ENCODE measurements at places on chromosomes 6 and 20. TPM values are rescaled to one million over a fixed set of nuclear protein-coding genes. Genes with fewer than 3 reads are reported as not detected.

DNA sequence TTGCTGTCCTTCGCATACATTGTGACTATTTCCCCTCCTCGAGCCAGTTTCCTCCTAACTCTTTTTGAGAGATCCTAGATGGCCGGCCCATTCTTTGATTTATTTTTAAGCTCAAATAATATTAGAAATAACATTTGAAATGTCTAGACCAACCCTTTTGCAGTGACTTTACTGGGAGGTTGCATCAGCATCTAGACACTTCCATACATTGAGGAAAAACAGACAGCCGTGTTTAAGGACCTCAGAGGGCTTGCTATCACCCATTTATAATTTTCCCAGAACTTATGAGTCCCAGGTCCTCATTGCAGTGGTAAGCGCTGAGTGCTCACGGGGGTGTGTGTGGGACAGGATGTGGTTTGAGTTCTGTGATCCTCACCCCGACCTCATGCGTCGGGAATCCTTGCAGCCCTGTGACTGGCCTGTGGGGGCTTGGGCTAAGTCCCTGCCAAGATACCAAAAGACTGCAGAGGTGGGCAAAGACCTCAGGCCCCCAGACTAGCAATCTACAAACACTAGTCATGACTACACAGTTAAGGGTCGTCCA, at the start of gene GPX5:
TSS of gene GPX5 (plus strand) at position 386 of the 544 bp plus-strand sequence. CDS start at position 519, 133 bp downstream.
- H3K36me3 ChIP-seq = no peaks in the 10 kb centered on the region
- no peak within 1 kb of the TSS for H3K4me3 ChIP-seq
- no peak for DNase-seq
- H3K27me3 ChIP-seq = peaks cover 4% of the 10 kb centered on the region

DNA sequence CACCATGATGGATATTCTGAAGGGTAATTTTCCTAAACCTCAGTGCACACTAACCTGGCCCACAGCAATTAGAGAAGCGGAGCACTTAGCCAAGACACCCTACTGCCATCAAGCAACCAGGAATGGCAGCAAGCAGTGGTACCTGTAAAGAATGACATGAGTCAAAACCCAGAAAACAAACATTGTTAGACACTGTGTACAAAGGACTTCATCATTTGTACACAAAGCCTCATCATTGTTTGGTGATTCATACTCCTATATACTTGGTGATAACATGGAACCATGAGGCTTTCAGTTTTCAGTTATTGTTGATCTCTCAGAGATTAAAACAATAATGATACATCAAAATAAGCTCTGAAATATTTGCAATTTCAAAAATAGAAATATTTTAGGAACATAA, 74.6 kb downstream of the MLIP start:
- H3K36me3 ChIP-seq = no peaks in the 10 kb centered on the region
- no peak for DNase-seq
- no peak overlapping the region for H3K27ac ChIP-seq
- H3K27me3 ChIP-seq = no peaks in the 10 kb centered on the region
- no peaks in the 10 kb centered on the region for H3K4me1 ChIP-seq

RAET1L gene
- total RNA-seq = not detected

DNA sequence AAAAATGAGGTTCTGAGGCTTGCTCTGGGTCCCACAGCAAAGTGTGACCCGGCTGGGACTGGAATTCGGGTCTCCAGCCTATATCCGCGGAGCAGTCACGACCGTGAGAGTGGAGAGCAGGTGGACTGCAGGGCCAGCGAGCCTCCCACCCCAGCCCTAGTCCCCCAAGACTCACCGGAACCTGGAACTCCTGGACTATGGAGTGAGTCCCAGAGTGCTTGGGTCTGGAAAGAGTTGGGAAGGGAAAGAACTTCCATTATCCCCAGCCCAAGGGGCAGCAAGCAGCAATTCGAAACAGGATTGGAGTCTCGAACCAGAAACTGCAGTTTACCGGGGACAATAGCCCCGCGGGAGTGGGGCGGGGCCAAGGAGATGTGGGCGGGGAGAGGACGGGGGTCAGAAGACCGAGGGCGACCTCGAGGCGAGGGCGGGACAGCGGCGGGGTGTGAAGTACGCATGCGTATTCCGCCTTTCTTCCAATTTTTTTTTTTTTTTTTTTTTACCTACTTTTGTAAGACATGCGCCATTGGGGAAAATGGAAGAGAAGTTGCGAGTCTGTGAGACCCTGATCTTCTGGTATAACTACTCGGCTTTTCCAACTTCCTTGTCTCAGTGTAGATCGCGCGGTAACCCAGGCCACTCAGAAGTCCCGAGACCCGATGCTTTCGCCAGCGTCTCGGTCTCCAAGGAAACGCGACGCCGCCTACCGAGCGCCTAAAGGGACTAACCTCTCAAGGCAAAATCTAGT, at the start of gene C20orf96:
TSS of gene C20orf96 (minus strand) at position 667 of the 748 bp plus-strand sequence. CDS start at position 527, 140 bp downstream.
- peak within 1 kb of the TSS; percentile 81 for H3K27ac ChIP-seq
- H3K4me1 ChIP-seq = peaks cover 10% of the 10 kb centered on the region
- H3K27me3 ChIP-seq = no peaks in the 10 kb centered on the region
- peak within 1 kb of the TSS; percentile 57 for H3K4me3 ChIP-seq

- H3K27me3 ChIP-seq = no peaks in the 10 kb centered on the region
- no peak overlapping the region for H3K4me3 ChIP-seq
- DNase-seq = no peak
- no peak overlapping the region for H3K27ac ChIP-seq
- H3K4me1 ChIP-seq = peaks cover 2% of the 10 kb centered on the region
- H3K36me3 ChIP-seq = no peaks in the 10 kb centered on the region
Measured at GRCh38 chr6:119030759-119031158, 47.7 kb downstream of the FAM184A start.

DNA sequence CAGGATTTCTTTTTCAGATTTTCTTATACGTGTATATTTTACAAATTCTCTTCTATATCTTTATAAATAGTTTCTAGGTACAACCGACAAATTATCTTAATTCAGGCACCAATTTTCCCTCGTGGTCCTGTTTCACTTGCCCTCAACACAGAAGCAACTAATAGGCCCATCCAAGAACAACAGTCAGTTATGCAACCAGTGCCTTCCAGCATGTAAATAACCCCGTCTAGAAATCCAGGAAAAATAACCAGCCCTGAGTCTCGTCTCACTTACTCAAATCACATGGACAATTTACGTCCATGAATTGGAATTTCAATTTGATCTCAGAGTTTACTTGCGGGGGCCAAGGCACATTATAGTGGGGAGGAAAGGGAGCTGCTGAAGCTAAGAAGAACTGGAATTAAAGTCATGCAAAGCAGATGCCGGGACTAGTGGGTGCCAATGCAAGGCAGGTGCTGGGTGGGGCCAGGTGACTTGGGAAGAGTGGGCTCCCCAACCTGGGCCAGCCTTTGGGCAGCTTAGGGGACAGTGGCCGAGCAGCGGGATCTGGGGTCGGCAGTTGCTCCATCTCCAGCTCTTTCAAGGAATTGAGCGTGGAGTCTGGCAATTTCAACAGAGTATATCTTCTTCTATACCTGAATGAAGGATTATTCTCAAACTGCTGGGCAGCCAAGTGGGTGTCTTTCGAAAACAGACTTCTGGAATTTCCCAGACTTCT, 121.7 kb downstream of the EDN3 start:
- H3K4me1 ChIP-seq = peaks cover 9% of the 10 kb centered on the region
- peaks cover 3% of the 10 kb centered on the region for H3K27me3 ChIP-seq
- DNase-seq = no peak
- H3K36me3 ChIP-seq = no peaks in the 10 kb centered on the region
- no peak overlapping the region for H3K4me3 ChIP-seq

DNA sequence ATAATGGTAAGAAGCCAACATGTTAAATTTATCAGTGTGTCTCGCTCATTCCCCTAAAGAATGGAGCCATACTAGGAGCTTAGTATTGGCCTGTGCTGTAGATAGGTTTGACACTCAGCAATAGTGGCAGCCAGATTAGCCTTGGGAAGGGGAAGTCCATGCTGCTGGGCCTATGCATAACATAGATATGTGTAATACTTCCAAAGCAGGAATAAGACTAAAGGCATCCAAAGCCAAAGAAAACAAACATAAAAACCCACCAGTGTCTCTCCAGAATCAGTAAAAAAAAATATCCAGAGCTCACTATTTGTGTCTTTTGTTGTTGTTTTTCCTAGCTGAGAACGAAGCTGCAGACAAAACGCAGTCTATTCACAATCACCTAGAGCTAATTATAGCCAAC, 104.2 kb upstream of the STXBP5 start:
- no peaks in the 10 kb centered on the region for H3K36me3 ChIP-seq
- H3K4me3 ChIP-seq = no peak overlapping the region
- H3K27me3 ChIP-seq = no peaks in the 10 kb centered on the region
- no peak for DNase-seq
- no peaks in the 10 kb centered on the region for H3K4me1 ChIP-seq

DNA sequence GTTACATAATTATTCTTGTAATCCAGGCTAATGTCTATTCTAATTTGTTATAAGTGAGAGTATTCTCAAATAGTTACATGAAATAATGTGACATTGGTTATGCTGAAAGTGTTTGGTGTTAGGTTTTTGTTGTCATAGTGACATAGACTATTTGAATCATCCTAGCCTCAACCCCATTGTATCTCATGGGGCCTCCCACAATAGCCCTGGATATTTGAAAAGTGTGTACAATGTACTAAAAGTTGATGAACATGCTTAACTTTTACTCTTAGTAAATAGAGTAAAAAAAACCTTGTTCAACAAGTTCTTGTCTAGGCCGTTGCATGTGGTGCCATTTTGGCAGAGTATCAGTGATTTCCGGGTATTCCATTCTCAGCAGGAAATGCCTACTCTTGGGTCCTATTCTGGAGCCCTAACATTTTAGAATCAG, 83.0 kb downstream of the RTN4IP1 start:
- no peak for DNase-seq
- H3K4me1 ChIP-seq = peaks cover 11% of the 10 kb centered on the region
- no peaks in the 10 kb centered on the region for H3K36me3 ChIP-seq
- no peak overlapping the region for H3K4me3 ChIP-seq
- no peaks in the 10 kb centered on the region for H3K27me3 ChIP-seq
- H3K27ac ChIP-seq = peak overlapping the region; percentile 67

DNA sequence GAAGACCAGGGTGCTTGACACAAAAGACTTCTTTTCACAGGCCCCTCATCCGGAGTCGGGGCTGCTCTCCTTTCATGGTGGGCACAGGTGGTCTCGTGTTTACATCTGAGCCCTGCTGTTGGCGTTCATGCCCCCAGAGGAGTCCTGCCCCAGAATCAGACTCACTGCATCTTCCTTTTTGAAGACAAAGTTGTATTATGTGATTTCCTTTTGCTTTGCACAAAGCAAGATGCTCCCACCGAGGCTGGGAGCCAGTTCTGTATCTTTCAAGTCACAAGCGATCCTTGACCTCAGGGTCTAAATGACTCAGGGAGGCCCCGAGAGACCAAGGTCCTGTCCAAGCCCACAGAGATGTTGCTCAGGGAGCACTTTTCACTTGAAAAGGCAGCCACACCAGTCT, 330.5 kb downstream of the THBS2 start:
- DNase-seq = no peak
- no peaks in the 10 kb centered on the region for H3K27me3 ChIP-seq
- H3K27ac ChIP-seq = no peak overlapping the region

PRSS35 gene
- 36.2 TPM for total RNA-seq

- no peaks in the 10 kb centered on the region for H3K4me1 ChIP-seq
- no peaks in the 10 kb centered on the region for H3K36me3 ChIP-seq
- H3K4me3 ChIP-seq = no peak overlapping the region
- no peak overlapping the region for H3K27ac ChIP-seq
- no peaks in the 10 kb centered on the region for H3K27me3 ChIP-seq
Measured at GRCh38 chr20:61934716-61935530, 130.8 kb downstream of the TAF4 start.

DEFB132 gene
- not detected for total RNA-seq

- no peak overlapping the region for H3K4me3 ChIP-seq
- no peak for DNase-seq
- no peak overlapping the region for H3K27ac ChIP-seq
- H3K36me3 ChIP-seq = no peaks in the 10 kb centered on the region
- H3K4me1 ChIP-seq = no peaks in the 10 kb centered on the region
- no peaks in the 10 kb centered on the region for H3K27me3 ChIP-seq
Measured at GRCh38 chr6:154241581-154241980, 115.0 kb downstream of the IPCEF1 start.

DNA sequence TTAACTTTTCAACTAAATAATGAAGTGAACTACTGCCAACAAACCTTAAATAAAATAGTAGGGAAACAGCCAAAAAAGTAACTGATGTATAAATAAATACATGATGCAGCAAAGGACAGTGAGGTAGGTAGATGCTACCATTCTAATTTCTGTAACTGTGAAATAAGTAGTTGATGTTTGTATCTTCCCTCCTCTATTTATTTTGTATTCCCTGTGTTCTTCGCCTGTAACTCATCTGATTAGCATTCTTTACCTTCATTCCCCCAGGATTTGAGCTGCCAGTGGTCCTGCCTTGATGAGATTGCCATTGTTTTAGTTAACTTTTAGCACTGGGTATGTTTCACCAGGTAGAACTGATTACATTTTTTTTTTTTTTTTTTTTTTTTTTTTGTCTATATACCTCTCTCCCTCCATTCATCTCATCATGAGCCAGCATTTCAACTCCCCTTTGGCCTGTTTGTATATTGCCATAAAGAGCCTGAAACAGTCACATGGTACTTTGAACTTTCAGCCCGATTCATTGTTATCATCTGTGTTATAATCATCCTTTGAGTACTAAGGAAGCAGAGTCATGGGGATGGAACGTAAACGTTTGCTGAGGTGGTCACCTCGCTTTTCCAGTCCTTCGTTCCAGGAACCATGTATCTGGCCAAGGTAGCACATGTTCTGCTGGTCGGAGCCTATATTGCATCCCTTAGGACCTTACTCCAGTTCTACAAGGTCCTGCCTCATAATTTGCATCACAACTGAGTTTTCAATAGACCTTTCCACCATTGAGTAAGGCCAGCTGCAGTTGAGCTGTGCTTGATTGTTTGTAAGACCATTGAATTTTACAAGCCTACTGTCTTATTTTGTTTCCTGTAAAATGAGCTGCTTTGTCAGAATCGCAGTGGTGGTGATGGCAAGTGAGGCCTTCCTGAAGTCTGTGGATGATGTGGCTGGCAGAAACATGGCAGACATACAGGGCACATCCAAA, 107.6 kb downstream of the JAG1 start:
- DNase-seq = peak; percentile 64
- H3K4me3 ChIP-seq = no peak overlapping the region
- H3K27me3 ChIP-seq = no peaks in the 10 kb centered on the region
- H3K27ac ChIP-seq = peak overlapping the region; percentile 92
- no peaks in the 10 kb centered on the region for H3K36me3 ChIP-seq

- H3K27me3 ChIP-seq = no peaks in the 10 kb centered on the region
- H3K27ac ChIP-seq = peak overlapping the region; percentile 89
- peaks cover 29% of the 10 kb centered on the region for H3K4me1 ChIP-seq
- peak overlapping the region; percentile 55 for H3K4me3 ChIP-seq
- DNase-seq = no peak
Measured at GRCh38 chr20:37528446-37529213, 954 bp upstream of the BLCAP start.

GRCh38 chr6:119628691-119629594, 279.4 kb upstream of the MAN1A1 start:
- H3K27me3 ChIP-seq = no peaks in the 10 kb centered on the region
- no peak overlapping the region for H3K27ac ChIP-seq
- no peak for DNase-seq
- peaks cover 8% of the 10 kb centered on the region for H3K4me1 ChIP-seq

SAMD10 gene
- 1.6 TPM for total RNA-seq

- no peaks in the 10 kb centered on the region for H3K36me3 ChIP-seq
- no peak overlapping the region for H3K27ac ChIP-seq
- no peaks in the 10 kb centered on the region for H3K4me1 ChIP-seq
- H3K4me3 ChIP-seq = no peak overlapping the region
Measured at GRCh38 chr6:11972806-11973205, 39.3 kb upstream of the HIVEP1 start.

GRCh38 chr6:53109612-53110011, 39.0 kb downstream of the GCM1 start:
- H3K27ac ChIP-seq = no peak overlapping the region
- no peaks in the 10 kb centered on the region for H3K27me3 ChIP-seq
- DNase-seq = no peak
- no peak overlapping the region for H3K4me3 ChIP-seq
- H3K36me3 ChIP-seq = no peaks in the 10 kb centered on the region
- H3K4me1 ChIP-seq = peaks cover 33% of the 10 kb centered on the region
